ENCODE measurements at places on chromosomes 6 and 20.

DNA sequence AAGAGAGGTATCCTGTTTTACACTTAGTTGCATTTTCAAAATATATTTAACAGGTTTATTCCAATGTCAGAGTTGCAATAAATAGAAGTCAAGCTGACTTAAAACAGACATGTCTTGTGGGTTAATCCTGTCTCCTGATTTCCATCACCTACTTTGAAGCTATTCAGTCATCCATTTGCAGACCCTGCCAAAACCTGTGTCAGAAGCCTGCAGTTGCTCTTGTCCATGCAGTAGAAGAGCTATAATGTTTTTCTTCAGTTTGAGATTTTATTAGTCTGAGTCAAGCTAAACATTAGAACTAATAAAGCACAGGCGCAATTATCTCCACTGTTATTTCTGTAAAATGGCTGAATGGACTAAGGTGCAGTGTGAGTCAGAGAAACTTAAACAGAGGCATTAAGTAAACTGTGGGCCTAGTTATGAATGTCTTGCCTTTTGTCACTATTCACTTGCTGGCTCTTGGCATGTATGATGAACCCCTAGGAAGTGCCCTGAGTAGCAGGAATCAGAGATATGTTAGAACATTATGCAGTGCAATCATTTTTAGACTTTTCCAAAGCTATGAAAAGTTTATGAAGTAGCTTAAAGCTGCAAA is 11.0 kb upstream of the HDGFL1 start:
- no peak for DNase-seq

- DNase-seq: no peak
These were observed 292.7 kb downstream of the TAF4 start for GRCh38 chr20:61772828-61773631.

- DNase-seq: peak; percentile 66
These were observed 868 bp downstream of the SAMD10 start for GRCh38 chr20:63978319-63979228.

- DNase-seq: no peak
These were observed 92.3 kb upstream of the BEND6 start for GRCh38 chr6:56862415-56863175.

DNA sequence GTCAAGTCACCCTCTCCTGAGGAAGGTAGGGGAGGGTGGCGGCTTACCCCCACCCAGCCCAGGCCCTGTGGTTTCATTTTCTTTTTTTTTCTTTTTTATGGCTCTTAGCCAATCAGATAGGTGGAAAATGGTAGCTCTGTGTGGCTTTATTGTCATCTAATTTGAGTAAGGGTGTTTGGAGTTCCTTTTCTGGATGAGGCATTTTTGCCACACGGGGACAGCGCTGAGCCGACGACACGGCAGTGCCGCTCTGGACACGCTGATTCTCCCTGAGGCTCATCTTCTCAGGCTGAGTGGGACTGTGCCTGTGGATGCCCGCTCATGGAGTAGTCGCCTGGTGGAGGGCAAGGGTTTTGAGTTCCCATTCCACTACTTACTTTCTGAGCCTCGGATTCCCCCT is 37.6 kb upstream of the ANGPT4 start:
- DNase-seq: peak; percentile 37

DNA sequence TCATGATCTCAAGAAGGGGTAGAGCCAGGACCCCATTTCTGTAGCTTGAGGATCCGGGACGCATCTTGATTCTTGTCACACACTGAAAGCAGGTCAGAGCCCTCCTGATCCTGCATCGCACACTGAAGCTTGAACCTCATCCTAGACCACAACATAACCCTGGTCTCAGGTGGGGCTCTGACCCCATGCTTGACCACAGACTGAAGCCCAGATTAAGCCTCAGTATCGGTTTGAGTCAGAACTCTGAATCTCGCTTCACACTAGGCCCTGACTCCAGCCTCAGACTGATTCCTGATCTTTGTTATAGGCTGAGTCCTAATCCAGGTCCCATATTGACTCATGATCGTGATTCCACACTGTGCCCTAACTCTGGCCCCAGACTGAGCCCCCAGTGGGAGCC is 8.5 kb upstream of the RSPO4 start:
- DNase-seq: no peak

DNA sequence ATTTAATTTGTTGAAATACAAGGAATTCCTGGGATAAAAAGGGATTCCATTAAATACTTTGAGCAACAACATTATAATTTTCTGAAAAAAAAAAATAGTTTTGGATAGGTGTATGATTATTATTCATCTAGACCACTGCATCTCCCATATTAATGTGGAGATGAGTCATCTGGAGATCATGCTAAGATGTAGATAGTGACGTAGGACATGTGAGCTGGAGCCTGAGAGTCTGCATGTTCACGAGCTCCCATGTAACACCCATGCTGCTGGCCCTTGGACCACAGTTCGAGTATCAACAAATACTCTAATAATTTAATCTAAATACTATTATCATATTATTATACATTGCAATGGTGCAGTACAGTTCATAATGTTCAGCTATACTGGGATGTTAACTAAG is 91.6 kb downstream of the EPM2A start:
- DNase-seq: no peak

DNA sequence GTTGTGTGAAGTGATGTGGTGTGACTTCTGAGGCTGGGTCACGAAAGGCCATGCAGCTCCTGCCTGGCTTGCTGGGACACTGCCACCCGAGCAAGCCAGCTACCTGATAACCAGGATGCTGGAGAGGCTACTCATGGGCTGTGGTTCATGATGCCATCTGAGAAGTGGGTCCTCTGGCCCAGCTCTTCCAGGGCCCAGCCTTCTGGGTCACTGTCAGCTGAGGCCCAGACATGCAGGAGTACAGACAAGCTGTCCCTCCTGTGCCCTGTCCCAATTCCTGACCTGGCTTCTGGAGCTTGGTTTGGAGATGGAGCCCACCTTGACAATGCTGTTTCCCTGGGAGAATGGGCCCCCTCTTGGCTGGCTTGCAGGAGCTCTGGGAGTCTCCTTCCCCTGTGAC is 87.0 kb downstream of the DHX35 start:
- DNase-seq: no peak

DNA sequence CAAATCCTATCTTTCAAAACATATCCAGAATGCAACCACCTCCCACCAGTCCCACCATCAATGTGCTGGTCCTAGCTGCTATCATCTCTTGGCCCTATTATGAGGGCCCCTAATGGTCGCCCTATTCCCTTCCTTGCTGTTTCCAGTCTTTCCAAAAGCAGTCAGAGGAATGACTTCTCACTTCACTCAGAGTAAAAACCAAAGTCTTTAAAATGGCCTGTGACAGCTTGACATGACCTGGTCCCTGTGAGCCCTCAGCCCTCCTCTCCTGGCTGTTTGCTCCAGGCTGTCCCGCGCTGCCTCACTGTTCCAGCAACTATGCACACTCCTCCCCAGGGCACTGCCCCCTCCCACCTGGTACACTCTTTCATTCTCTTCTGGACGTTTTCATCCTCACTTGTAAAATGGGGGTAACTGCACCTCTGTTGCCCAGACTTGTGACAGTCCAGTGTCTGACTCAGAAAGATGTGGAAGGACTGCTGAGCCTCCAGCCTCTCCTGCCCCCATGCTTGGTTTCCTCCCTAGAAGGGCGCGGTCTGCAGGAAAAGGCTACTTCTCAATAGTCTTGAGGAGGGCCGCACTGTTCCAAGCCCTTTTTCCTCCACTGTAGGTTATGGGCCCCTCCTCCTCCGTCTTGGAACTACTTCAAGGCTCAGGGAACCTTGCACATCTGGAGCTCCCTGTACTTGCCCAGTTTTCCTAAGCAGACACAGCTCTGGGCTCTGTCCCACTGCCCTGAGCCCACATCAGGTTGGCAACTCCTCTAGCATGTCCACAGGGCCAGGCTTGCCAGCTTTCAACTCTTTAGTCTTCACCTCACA is 64.7 kb downstream of the MYH7B start:
- DNase-seq: no peak
